ENCODE measurements at places on chromosomes 11 and 22. TPM values are rescaled to one million over a fixed set of nuclear protein-coding genes. Genes with fewer than 3 reads are reported as not detected.

The TYR gene
- polyA plus RNA-seq: not detected

The NOX4 gene
- 1.7 TPM for polyA plus RNA-seq

The MAJIN gene
- polyA plus RNA-seq: 0.42 TPM

The OR52I2 gene
- not detected for polyA plus RNA-seq

The TMX2 gene
- 131 TPM for polyA plus RNA-seq

The CD3E gene
- polyA plus RNA-seq: not detected
